Suprapubic skin (tissue), 4 donors: ENCODE measurements at places on chromosomes 11 and 22. TPM values are rescaled to one million over a fixed set of nuclear protein-coding genes. Genes with fewer than 3 reads are reported as not detected.

The ABCC8 gene
- total RNA-seq: not detected

The SDF2L1 gene
- total RNA-seq: 20.1 TPM

The TMEM132A gene
- total RNA-seq: 7.5 TPM

The P2RX6 gene
- total RNA-seq: 1.1 TPM

The ARHGAP32 gene
- 63.6 TPM for total RNA-seq

The ESAM gene
- 26.5 TPM for total RNA-seq

The EMID1 gene
- 2.8 TPM for total RNA-seq

The ANO3 gene
- 0.16 TPM for total RNA-seq

The DGCR8 gene
- 37.2 TPM for total RNA-seq

The CYP2D6 gene
- 1.8 TPM for total RNA-seq

The C1QTNF5 gene
- 3.7 TPM for total RNA-seq

The SLC22A8 gene
- total RNA-seq: not detected

The KRTAP5-2 gene
- 12.0 TPM for total RNA-seq

The KLHDC7B gene
- not detected for total RNA-seq

The TNNI2 gene
- total RNA-seq: 19.0 TPM

The PRDM10 gene
- total RNA-seq: 13.8 TPM

The ANGPTL5 gene
- 0.73 TPM for total RNA-seq

The BCO2 gene
- 3.0 TPM for total RNA-seq

The OR4A16 gene
- total RNA-seq: not detected

The TRIM48 gene
- not detected for total RNA-seq

The SLC22A9 gene
- total RNA-seq: not detected

The GSTT2 gene
- total RNA-seq: not detected

The CALCA gene
- not detected for total RNA-seq
